ENCODE measurements at places on chromosomes 7 and 10.

DNA sequence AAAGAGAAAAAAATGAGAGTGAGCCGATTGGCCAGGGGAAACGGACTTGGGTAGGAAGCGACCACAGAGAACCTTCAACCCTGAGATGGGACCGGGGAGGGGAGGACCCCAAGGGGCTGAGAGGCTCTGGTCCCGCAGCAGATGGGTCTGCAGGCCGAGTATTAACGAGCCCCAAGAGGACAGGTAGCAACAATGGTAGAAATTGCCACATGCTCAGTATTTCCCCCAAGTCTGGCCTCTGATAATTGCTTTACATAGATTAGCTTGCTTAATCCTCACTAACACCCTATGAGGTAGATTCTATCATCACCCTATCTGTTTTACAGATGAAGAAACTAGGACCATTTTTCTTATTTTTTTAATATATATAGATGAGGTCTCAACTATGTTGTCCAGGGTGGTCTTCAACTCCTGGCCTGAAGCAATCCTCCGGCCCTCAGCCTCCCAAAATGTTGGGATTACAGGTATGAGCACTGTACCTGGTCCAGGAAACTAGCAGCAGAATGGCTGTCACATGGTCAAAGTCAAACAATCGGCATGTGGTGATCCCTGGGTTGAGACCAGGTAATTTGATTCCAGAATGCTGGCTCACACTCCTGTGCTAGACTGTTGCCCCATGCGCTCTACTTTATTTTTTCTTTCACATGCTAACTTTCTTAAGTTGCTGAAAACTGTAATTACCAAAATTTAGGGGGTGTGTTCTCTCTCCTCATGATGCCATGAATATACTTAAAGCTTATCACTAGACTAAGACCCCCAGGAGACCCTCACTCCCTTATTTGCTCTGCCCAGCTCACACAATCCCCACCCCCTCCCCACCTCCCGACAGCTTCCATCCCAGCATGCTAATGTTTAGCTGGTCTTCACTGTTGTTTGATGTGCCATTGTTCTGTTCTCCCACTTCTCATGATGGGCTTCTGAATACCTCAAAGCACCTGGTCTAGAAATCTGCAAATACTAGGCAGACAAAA lies 67.9 kb upstream of the AFAP1L2 start:
- DNase-seq, result no peak

GRCh38 chr7:105788356-105788755 lies 88.0 kb downstream of the ATXN7L1 start:
- DNase-seq, result no peak

DNA sequence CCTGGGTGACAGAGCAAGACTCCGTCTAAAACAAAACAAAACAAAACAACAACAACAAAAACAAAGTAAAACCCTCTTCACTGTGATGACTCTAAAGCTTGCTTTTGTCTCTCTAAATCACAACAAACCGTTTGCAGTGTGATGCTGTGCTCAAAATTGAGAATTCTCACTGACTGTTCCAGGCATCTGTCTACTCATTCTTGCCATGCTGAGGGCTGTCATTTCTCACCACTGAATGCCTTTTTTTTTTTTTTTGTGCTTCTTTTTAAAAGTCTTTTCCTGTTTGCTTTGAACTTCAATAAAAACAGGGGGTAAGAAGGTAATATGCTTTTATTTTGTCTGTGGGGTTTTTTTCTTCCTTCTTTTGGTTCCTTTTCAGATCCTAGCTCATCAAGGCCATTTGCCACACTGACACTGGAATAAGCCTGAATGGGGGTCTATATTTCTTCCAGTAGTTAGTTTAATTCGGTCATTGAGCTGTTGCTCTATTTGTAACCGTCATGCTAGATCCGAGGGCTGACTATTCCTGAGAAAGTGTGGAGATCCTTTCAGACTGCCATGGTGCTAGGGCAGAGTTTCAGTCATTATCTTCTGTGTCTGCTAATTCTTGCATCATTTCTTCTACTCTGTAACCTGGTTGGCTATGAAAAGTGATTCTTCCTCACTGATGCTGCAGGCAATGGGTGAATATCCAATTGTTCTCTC lies 10.6 kb downstream of the FAS start:
- no peak for DNase-seq

- no peak for DNase-seq
These were observed 36.1 kb downstream of the KCNMA1 start for GRCh38 chr10:77601488-77601887.

- DNase-seq, result no peak
These were observed 16.5 kb downstream of the KNDC1 start for GRCh38 chr10:133176546-133176945.

DNA sequence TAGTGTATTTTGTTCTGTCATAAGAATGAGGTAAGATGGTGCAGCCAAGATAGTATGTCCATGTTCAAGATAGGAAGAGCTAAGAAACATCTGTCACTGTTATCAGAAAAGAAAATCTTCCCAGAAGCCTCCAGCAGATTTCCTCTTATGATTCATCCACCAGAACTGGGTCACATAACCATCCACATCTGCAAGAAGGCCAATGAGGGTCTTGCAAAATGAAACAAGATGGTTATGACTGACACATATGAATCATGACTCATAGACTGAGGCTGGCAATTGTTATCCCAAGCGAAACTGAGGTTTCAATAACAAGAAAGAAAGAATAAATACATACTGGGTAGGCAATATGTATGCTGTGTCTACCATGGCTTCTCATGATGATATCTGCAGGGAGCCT lies 30.3 kb downstream of the CCNJ start:
- no peak for DNase-seq

GRCh38 chr7:16211402-16211925 lies 209.9 kb downstream of the CRPPA start:
- no peak for DNase-seq
